ENCODE measurements at places on chromosomes 2 and 18. TPM values are rescaled to one million over a fixed set of nuclear protein-coding genes. Genes with fewer than 3 reads are reported as not detected.

GRCh38 chr2:70388128-70388527 lies 86.3 kb upstream of the FAM136A start:
- H3K27ac ChIP-seq = no peak overlapping the region
- no peaks in the 10 kb centered on the region for H3K36me3 ChIP-seq
- H3K4me3 ChIP-seq = no peak overlapping the region
- H3K27me3 ChIP-seq = no peaks in the 10 kb centered on the region

DNA sequence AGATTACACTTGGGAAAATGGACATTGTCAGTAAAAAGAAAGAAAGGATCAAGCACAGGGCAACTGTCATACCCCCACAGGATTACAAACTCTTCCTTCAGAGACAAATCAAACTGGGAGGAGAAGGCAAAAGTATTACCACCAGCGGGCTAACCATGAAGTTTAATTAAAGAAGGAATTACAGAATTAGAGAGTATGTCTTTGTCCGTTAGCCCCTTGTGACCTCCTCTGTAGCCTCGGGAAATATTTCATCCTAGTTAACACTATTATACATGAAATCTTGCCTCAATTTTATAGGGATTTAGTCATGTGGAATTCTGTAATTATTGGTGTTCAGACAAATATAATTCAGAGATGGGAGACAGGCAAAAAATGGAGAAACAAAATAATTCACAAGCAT lies 60.7 kb downstream of the PAX3 start:
- no peaks in the 10 kb centered on the region for H3K36me3 ChIP-seq
- H3K4me3 ChIP-seq = no peak overlapping the region
- H3K27ac ChIP-seq = no peak overlapping the region
- peaks cover 26% of the 10 kb centered on the region for H3K27me3 ChIP-seq
- no peak for DNase-seq
- H3K4me1 ChIP-seq = no peaks in the 10 kb centered on the region

DNA sequence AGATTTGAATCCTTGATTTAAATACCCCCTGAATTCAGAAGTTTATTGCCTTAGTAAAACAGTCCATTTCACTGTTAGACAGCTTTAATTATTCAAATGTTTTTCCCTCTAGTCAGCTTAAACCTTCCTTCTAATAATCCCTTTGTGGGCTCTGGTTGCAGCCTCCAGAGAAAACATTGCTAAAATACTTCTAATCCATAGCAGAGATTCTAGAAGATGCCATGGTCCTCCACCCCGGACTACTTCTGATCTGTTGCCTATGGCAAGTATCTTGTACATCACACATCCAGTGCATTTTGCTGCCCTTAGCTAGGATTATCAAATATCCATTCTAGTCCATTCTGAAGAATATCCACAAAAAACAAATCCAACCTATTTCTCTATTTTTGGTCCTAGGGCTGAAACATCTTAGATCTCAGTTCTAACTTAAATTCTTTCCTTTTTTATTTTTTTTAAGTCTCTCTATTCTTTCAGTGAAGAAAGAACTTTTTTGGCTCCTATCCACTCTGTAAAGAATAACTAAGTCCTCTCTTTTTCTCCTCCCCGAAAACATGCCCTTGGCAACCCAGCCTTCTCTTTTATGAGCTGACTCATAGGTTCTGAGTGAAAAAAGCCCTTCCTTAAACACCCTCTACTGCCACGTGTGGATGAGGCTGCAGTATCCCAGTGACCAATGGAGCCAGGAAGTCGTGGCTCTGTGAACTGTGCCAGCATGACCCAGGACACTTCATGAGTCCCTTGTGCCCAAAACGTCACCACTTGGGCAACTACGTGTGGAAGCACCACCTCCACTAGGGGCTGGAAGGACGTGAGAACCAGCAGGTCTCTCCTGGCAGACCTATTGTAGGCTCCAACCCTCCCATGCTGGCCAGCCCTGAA lies 349.8 kb downstream of the TNS1 start:
- no peak for DNase-seq
- H3K36me3 ChIP-seq = no peaks in the 10 kb centered on the region
- no peak overlapping the region for H3K4me3 ChIP-seq
- H3K27me3 ChIP-seq = peaks cover 5% of the 10 kb centered on the region
- no peaks in the 10 kb centered on the region for H3K4me1 ChIP-seq
- H3K27ac ChIP-seq = no peak overlapping the region

DNA sequence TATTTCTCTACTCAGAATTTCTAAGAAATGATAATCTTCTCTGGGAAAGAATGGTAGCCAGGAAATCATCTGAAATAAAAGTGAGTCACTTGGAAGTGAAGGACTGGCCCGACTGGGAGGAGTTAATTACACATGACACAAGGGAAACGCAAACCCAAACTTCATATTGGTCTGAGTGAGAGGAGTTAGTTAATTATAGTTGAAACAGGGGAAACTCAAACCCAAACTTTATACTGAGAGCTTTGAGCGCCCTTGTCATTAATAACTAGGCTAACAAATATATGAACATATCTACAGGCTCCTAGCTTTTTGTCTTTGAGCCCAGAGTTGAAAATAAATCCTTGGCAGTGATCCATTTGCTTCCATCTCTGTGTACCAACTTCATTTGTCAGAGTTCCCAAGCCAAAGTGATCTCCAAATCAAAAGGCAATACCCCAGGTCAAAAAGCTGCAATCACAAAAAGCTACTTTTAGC lies 187.8 kb upstream of the COL3A1 start:
- no peaks in the 10 kb centered on the region for H3K4me1 ChIP-seq
- no peak for DNase-seq
- no peak overlapping the region for H3K4me3 ChIP-seq
- H3K27me3 ChIP-seq = no peaks in the 10 kb centered on the region
- H3K27ac ChIP-seq = no peak overlapping the region

GRCh38 chr18:68667121-68667520 lies 47.8 kb downstream of the TMX3 start:
- no peaks in the 10 kb centered on the region for H3K36me3 ChIP-seq
- no peak overlapping the region for H3K27ac ChIP-seq
- H3K4me1 ChIP-seq = no peaks in the 10 kb centered on the region

The AKAIN1 gene
- not detected for total RNA-seq

The RND3 gene
- not detected for total RNA-seq

DNA sequence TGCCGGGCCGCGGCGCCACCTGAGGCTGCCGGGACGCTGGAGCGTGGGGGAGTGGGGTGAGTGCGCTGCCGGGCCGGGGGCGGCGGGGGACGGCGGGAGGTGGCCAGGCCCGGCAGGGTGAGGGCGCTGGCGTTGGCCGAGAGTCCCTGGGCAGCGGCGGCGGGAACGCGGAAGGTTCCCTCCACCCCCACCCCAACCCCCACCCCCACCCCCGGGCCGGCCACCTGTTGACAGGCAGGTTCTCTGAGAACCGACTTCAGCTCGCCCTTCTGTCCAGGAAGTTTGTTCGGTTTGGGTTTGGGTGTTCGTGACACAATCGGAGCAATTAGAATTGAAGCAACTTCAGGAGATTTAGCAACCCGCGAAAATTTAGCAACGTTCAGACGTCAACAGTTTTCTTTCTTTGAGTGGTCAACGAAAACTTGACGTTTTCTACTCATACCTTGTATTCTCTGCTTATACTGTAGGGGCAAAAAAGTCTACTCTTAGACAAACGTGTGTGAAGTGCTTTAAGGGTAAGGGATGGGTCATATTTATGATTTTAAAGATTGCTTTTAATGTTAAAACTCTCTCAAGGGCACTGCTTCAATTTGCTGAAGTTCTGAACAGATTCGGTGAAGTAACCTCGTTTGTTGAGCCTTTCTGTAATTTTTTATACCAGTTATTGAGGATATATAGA lies 9.3 kb downstream of the OTX1 start:
- no peak for DNase-seq
- peaks cover 36% of the 10 kb centered on the region for H3K4me1 ChIP-seq
- peaks cover 82% of the 10 kb centered on the region for H3K27me3 ChIP-seq
- H3K4me3 ChIP-seq = peak overlapping the region; percentile 35

The DYSF gene
- total RNA-seq = 0.12 TPM

The PXDN gene
- total RNA-seq = 0.20 TPM

- peaks cover 2% of the 10 kb centered on the region for H3K27me3 ChIP-seq
- DNase-seq = no peak
- H3K4me3 ChIP-seq = no peak overlapping the region
- H3K27ac ChIP-seq = no peak overlapping the region
These were observed 117.5 kb downstream of the EPHA4 start for GRCh38 chr2:221454459-221455105.

DNA sequence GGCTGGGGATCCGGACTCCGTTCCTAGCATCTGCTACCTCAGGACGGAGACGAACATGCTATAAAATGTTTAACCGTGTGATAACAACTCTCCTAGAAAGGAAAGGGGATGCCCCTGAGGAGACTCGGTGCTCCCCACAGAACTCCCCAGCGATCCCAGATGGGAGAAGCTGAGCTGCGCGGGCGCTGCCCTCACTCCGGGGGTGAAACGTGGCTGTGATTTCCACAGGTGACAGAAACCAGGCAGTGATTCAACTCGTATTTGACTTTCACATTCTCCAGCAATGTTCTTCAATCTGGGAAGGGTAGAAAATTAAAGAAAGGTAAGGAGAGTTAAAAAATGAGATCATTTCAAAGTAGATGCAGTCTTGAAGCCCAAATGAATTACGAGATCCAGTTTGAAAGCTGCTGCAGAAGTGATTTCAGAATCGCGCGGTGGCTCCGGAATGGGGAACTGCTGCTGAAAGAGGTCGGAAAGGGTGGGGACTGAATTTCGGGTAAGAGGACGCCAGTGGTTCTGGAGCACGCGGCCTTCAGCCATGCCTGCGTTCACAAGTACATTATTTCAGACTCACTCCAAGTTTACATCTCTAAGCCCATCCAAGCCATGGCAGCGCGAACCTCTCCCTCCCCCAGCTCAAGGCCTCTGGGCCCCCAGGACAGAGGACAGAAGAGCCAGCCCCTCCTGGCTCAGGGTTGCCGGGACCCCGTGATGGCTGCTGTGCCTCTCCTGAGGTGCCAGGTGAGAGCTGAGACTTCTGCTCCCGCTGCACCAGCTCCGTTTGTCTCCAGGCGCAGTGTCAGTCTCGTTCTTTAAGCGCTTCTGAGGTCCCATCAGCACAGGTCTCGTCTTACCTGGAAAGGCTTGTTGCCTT lies 39.5 kb downstream of the ADNP2 start:
- no peak for DNase-seq
- H3K4me3 ChIP-seq = peak overlapping the region; percentile 70
- peaks cover 2% of the 10 kb centered on the region for H3K36me3 ChIP-seq
- no peaks in the 10 kb centered on the region for H3K27me3 ChIP-seq

The MC2R gene
- total RNA-seq = not detected

DNA sequence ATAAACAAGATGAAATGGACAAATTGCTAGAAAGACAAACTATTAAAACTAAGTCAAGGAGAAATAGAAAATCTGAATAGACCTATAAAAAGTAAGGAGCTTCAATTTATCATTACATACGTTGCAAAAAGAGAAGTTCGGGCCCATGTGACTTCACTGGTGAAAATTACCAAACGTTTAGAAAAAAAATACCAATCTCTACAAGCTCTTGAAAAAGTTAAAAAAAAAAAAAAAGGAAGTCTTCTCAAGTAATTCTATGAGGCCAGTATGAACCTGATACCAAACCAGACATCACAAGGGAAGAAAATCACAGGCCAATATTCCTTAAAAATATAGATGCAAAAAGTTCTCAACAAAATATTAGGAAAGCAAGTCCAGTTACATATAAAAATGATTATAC lies 20.2 kb upstream of the ACVR2A start:
- no peak overlapping the region for H3K4me3 ChIP-seq
- no peaks in the 10 kb centered on the region for H3K36me3 ChIP-seq
- no peaks in the 10 kb centered on the region for H3K4me1 ChIP-seq
- H3K27me3 ChIP-seq = peaks cover 16% of the 10 kb centered on the region
- no peak for DNase-seq

Measured in activated CD4-positive, alpha-beta T cell treated with anti-CD3 and anti-CD28 coated beads, Interleukin-2, amount 10 ng/mL, durations not matched to agents 7 days and 5 days (primary cell).